SW 1271 (cell line): ENCODE measurements at places on chromosomes 2 and 18.

GRCh38 chr2:160941290-160941846 is 218.9 kb upstream of the TANK start:
- no peak for DNase-seq

- DNase-seq, result no peak
Measured at GRCh38 chr18:59481436-59481835, 122.4 kb upstream of the LMAN1 start.

DNA sequence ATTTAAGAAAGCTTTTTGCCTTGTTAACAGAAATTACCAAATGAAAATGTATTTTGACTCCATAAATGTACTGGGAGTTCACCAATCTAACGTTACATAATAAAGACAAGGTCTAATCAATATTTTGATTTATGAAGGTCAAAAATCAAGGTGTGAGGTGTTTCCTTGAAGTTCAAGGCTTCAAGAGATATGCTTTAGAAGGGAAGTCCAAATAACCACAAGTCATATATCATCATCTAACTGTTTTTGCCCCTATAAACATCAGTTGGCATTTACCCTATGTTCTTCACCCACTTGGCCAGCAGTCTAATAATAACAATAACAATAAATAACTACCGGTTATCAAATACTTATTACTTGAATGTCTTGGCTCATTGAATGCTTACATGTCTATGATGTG is 196.1 kb upstream of the ID2 start:
- DNase-seq, result no peak

DNA sequence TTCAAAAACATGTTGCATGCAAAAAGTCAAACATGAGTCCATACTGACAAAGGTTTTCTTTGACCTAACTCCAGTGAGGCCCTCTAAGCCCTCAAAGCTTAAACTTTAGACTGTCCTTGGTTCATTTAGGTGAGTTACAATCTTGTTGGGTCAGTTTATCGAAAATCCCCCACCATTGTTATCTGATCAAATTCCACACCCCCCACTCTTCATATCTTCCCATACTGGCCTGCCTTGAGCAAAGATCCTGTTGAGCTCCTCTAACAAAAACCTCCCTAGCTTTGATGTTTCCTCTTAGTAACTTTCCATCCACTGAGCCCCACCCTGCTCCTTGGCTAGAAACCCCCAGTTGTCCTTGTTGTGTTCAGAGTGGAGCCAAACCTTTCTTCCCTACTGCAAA is 193.7 kb downstream of the ARHGAP28 start:
- no peak for DNase-seq

DNA sequence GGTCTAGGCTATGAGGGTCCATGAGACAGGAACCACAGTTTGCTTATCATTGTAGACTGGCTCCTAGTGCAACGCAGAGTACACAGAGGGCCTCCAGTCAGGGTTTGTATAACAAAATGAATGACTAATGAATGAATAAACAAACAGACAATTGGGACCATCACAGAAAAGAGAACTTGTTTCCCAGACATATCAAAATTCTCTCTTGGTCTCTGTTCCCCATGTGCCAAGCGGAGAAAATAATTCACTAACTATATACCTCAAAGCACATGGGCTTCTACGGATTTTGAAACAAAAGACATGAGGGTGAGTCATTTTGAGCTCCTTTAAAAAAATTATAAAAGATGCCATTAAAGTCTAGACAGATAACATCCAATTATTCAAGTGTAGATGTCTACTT is 28.0 kb downstream of the INO80C start:
- DNase-seq, result no peak

GRCh38 chr2:25797620-25798488 is 80.4 kb downstream of the ASXL2 start:
- no peak for DNase-seq

DNA sequence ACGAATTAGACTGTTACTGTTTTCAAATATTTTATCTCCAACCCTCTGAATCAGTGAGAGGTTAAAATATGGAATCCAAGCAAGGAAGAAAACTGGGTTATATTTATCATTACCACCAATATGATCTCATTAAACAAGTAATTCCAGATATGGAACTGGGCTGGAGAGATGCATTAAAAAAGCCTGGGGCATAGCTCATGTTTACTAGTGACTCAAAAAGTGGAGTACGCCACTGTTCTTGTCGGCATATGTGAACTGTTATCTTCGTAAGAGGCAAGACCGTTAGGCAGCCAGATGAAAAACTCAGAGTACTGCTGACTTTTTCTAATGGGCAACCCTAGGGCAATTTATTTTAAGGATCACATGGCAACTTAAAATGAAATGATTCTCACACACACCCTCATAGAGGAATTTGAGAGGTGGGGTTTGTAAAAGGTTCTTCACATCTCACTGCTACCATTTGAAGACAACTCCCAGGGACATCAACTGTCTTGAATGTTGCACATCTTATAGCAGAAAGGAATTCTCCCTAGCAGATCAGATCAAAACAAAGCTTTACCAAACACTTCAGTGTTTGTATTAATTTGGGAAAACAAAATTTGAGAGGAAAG is 105.2 kb upstream of the TFCP2L1 start:
- no peak for DNase-seq

- DNase-seq, result no peak
Measured at GRCh38 chr18:70411876-70412435, 123.1 kb downstream of the SOCS6 start.

DNA sequence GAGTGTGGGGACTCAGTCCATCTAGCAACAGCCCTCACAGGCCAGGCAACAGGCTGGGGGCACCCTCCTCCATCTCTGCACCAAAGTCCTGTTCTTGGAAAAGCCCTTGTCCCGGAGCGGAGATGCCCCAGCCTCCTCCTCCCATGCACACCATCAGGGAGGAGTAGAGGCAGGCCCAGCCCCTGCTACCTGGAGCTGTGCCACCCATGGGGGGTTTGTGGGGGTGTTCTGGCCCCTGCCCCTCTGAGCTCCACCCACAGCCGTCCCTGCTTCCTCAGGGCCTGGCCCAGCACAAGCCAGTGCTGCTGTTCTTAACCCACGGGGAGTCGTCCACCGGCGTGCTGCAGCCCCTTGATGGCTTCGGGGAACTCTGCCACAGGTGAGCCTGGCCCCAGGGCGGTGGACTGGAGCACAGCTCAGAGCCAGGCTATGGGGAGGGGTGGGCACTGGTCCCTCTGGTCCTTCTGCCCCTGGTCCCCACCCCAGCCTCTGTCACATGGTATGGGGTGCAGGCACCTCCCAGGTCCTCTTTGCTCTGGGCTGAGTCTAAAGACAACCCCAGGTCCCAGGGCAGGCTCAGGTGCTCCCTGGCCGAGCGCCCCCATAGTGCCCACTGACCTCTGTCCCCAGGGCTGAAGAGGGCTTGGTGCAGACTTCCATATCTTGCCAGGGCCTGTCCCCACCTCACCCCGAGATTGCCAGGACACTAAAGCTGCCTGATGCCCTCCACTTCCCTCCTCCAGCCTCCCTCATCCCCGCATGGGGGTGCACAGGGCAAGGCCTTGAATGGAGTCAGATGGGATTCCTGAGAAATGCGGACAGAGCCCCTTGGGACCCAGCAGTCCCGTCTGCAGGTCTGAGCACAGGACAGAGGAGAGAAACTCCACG is 2.7 kb downstream of the AGXT start:
- DNase-seq, result no peak

GRCh38 chr18:78642296-78642951 is 337.2 kb upstream of the SALL3 start:
- no peak for DNase-seq

GRCh38 chr18:21979171-21979560 is 190.2 kb upstream of the GATA6 start:
- DNase-seq, result no peak

DNA sequence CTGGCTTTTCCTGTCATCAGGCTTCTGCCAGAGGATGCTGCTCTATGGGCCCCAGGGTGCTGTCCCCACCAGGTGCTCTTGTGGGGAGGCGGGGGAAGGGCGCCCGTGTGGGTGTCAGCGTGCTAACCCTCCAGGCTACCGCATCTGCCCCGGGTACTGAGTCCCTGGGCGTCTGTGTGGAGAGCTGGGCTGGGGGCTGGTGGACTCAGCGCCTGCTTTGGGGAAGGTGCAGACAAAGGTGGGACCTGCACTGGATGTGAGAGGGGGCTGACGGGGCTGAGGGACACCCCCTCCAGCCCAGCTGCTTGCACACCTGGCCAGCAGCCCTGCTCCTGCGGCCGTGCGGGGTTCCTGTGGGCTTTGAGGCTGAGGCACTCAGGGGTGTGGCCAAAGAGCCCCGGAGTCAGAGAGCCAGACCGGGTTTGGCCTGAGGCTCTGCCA is 120.7 kb upstream of the PXDN start:
- DNase-seq, result no peak

- no peak for DNase-seq
Measured at GRCh38 chr2:234437642-234438304, 59.1 kb downstream of the ARL4C start.

DNA sequence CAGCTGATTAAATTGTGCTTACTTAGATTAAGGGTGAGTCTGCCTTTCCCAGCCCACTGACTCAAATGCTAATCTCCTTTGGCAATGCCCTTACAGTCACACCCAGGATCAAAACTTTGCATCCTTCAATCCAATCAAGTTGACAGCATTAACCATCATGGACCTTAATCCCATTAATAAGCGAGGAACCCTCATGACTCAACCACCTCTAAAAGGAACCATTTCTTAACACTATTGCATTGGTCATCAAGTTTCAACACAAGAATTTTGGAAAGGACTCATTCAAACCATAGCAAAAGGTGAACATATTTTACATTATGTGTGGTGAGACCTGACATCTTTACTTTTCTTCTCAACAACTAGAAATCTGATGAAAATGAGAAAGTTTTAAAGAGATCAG is 187.0 kb downstream of the OSR1 start:
- no peak for DNase-seq
